Vagina (tissue), 2 donors: ENCODE measurements at places on chromosomes 5 and 9.

- no peak for DNase-seq
Observed at GRCh38 chr5:178769617-178770260, 39.3 kb upstream of the ZNF354A start.

DNA sequence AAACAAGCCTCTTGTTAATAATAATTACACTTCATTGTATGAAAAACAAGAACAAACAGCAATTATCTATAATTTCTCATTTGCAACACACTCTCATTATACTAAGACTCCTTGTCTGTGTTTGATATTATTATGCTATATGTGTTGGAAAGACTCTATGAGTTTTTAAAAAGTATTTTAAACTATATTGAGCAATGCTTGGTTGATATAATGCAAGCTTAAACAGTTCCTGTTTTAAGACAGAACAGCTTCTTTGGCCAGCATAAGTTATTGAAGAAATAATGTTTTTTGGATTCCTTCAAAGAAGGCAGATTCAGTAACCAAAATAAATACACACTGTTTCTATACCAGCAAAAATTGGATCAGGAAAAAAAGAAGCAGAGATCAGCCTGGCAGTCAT lies 871.4 kb downstream of the MAT2B start:
- DNase-seq: no peak

GRCh38 chr9:107323836-107324585 lies 40.9 kb downstream of the RAD23B start:
- no peak for DNase-seq

DNA sequence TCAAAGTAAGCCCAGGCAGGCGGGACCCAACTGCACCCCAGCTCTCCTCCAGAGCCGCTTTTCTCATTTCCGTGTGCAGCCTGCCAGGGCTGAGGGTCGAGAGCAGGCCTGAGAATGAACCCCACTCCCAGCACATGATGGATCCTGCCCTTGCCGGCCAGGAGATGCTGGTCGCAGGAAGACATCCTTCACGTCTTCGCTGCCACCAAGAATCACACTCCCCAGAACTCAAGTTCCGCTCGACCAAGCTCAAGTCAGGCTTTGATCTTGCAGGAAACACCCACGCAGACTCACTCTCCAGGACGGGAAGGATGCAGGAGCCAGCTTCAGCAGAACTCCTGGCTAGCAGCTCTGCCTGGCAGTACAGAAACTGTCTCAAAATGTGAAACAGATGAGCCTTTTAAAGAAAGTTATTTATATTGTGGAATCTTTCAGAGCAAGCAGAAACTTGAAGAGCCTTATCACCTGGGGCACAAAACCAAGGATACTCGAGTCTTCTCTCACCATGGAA lies 102.4 kb downstream of the ROR2 start:
- no peak for DNase-seq

- DNase-seq: no peak
Observed at GRCh38 chr9:15349892-15350761, 43.1 kb upstream of the TTC39B start.

GRCh38 chr5:43129161-43129560 lies 8.4 kb downstream of the ZNF131 start:
- no peak for DNase-seq

- no peak for DNase-seq
Observed at GRCh38 chr5:173744551-173744950, 128.1 kb upstream of the BOD1 start.

DNA sequence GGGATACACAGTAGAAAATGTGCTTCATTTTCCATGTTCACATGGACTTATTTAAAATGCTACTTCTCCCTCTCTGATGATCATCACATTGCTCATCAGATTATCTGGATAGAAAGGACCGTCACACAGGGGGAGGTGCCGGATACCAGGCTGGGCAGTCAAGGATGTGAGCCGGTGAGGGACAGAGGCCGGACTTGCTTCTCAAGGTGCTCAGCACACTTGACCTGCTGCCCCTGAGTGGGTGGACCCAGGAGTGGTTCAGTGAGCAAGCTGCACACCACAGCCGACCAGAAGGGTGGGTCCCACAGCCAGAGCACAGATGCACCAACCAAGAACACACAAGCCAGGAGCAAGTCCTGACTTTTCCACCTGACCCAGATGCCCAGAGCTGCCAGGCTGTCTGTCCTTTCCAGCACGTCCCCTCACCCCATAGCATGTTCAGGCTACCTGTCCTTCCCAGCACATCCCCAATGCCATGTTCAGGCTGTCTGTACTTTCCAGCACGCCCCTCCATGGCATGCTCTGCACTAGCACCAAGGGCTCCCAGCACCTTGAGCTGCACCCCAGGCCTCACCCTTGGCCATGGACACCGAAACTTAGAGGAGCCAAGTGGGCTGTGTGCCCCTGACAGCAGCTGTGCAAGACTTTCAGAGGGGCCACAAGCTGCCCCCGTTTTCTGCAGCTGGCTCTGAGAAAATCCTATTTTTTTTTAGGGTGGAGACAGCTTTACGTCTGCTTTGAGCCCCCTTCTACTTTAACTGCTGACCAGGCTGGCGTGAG lies 77.8 kb downstream of the SECISBP2 start:
- no peak for DNase-seq

GRCh38 chr5:676699-677076 lies 16.5 kb downstream of the TPPP start:
- no peak for DNase-seq

DNA sequence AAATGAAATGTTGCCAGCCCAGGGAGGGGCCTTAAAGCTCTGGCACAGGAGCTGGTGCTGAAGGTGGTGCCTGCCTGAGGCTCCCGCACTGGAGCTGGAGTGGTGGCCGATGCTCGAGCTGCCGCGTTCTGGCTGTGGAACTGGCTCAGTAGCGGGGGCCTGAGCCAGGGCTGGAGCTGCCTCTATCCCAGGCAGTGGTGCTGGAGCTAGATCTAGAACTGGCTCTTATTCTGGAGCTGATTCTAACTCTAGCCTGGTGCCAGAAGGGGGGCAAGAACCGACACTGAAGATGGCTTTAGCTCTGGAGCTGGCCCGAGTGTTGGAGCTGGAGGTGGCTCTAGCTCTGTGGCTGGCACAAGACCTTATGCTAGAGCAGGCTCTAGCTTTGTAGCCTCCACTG lies 19.2 kb downstream of the OBP2B start:
- no peak for DNase-seq

- DNase-seq: no peak
Observed at GRCh38 chr5:80659106-80659505, 4.3 kb upstream of the DHFR start.

DNA sequence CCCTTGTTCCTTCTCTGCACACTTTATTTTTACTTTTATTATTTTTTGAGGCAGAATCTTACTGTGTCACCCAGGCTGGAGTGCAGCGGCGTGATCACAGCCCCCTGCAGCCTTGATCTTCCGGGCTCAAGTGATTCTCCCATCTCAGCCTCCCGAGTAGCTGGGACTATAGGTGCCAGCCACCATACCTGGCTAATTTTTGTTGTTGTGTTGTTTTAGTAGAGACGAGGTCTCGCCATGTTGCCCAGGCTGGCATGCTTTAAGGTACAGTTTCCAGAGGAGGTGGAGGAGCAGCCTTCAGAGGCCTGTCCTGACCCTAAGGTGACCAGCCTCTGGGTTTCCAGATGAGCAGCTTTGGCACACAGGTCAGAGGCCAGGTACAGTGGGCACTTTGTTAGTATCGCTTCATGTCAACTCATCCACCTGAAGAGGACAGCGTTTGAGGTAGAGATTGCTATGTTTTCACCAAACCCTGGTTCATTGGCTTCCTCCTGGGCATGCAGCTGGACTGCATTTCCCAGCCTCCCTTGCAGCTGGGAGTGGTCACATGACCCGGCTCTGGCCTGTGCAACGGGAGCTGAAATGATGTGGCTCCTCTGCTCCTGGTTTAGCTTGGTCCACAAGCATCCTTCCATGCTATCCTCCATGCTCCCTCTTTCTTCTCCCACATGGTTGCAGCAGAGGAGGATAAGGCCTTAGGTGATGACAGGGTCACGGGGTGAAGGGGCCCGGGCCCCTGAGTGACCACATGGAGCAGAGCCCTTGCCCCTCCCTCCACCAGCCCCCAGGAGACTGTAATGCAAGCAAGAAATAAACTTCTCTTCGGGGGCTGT lies 139.3 kb upstream of the IER5L start:
- DNase-seq: no peak

- no peak for DNase-seq
Observed at GRCh38 chr5:180217797-180218196, 8.8 kb upstream of the RASGEF1C start.

DNA sequence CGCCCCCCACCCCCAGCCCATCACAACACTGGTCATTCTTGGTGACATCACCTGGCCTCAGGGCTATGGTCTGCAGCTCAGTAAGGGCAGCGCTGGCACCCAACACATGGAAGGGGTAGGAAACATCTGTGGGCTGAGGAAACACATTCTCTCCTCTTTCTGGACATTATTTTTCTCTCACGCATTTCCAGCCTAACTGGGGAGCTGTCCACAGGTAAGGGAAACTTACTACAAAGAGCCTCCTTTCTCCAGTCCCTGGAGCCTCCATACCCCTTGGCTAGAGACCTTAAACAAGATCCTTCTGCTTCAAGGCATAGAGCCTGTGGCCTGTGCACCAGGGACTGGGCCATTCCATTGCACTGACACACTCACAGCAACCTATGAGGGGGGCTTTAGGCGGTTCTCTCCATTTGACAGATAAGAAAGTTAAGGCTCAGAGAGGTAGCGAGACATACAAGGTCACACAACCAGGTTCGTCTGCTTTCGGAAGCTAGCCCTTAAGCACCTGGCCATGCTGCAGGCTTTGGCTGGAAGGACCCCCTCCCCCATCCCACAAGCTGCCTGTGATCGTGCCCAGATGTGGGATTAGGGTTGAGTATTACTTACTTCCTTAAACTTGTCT lies 40.7 kb downstream of the CXXC5 start:
- DNase-seq: no peak

DNA sequence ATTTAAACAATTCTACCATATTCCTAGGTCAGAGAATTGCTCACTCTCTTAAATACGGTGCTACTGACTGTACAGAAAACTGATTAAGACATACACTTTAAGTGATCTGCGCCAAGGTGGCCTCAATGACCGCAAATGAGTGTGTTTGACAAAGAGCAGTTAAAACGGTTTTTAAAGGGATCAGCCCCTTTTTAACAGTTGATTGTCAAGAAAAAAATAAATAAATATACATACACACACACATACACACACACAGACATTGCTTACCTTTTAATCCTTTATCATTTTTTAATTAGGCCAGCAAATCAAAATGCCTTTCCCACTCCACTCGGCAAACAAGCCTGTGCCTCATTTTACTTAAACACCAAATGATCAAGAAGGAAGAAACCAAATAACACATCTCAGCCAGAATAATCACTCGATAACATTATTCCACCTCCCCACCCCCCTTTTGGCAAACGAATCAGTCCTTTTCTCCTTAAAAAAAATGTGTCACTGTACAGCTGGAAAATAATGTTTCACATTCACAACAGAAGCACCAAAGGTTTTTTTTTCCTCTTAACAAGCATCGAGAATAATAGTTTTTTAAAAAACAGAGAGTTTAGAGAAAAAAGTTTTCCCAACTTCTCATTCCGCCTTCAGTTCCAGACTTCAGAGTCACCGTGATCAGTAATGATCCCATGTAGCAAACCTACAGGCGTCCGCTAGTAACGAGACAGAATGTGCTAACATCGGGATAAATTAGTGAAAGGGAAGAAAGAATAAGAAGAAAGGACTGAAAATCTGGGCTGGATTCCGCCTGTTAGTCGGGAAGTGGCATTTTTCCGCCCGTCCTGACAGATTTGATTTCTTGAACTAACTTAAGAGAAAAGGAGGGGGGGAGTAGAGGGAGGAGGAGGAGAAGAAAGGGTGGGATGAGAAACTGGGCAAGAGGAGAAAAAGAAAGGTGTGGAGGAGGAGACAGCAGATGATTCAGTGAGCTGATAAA lies at the start of gene ZNF608:
ZNF608 (minus strand) TSS at position 712 of the 988 bp plus-strand sequence. CDS start 1,650 bp downstream, outside the sequence.
- DNase-seq: no peak

DNA sequence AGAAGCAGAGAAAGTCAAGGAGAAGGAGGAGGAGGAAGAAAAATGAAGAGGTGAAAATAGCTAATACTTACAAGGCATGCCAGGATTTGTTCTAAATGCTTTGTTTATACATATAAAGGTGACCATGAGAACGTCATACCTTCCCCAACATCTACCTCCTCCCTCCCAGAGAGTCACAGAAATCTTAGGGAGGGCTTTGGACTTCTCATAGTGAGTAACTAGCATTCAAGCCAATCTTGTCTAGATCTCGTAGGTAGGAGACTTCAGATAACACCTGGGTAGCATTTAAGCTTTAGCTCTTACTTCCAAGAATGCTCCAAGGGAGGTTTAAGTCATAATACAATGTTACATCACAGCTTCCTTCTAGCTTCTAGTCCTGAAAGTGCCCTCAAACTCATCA lies 36.5 kb upstream of the GPBP1 start:
- no peak for DNase-seq

- DNase-seq: no peak
Observed at GRCh38 chr5:92561411-92561959, 1019.5 kb downstream of the NR2F1-AS1 start.

- no peak for DNase-seq
Observed at GRCh38 chr9:134635351-134636148, 6.1 kb upstream of the COL5A1 start.

DNA sequence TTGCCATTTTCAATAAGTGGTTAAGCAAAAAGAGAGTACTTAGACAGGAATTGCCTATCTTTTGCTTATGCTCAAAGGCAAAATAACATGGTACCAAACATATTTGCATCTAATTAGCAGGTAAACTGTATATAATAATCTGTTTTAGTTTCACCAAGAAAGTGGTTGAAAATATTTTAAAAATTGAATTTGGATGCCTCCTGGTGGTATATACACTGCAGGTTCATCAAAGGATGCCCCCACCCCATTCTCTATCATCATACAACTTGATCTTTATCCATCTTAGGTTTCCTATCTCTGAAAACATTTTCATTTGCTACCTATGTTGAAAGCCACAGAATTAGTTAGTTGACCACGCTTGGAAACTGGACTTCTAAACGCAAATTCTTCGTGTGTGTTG lies 47.0 kb upstream of the MROH2B start:
- DNase-seq: no peak

- no peak for DNase-seq
Observed at GRCh38 chr9:126521551-126521950, 92.2 kb upstream of the LMX1B start.

DNA sequence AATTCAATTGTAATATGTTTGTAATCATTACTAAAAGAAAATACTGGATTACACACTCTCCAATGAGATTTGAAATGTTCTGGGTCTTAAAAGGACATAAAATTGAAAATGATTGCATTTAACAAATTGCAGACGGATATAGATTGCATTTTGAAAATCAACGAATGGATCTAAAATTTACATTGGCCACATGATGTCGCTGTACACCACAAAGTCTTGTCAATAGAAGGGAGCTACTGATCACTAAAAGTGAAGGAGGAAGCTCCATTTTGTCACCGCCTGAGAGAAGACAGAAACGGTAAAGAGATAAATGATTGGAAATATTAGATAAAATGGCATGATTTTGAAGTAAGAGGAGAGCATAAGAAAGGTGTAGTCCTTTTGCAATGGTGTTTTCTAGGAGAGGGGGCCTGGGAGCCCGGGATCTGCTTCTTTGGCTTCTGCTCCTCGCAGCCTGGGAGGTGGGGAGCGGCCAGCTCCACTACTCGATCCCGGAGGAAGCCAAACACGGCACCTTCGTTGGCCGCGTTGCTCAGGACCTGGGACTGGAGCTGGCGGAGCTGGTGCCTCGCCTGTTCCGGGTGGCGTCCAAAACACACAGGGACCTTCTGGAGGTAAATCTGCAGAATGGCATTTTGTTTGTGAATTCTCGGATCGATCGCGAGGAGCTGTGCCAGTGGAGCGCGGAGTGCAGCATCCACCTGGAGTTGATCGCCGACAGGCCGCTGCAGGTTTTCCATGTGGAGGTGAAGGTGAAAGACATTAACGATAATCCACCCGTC lies at the start of gene PCDHA1:
PCDHA1 (plus strand) TSS at position 236 of the 782 bp plus-strand sequence.
- DNase-seq: no peak
